Stimulated activated CD8-positive, alpha-beta memory T cell treated with anti-CD3 and anti-CD28 coated beads, Interleukin-2, amount 100 ng/mL, for 1 hour (primary cell): ENCODE measurements at places on chromosomes 16 and 17.

- peak; percentile 9 for DNase-seq
Observed at GRCh38 chr16:66984892-66985311, 3.5 kb upstream of the CES4A start.

GRCh38 chr16:46986438-46986837 lies 13.0 kb upstream of the DNAJA2 start:
- no peak for DNase-seq

- no peak for DNase-seq
Observed at GRCh38 chr16:76293980-76294379, 16.8 kb downstream of the CNTNAP4 start.

GRCh38 chr17:2387086-2388019 lies 13.5 kb downstream of the MNT start:
- no peak for DNase-seq

DNA sequence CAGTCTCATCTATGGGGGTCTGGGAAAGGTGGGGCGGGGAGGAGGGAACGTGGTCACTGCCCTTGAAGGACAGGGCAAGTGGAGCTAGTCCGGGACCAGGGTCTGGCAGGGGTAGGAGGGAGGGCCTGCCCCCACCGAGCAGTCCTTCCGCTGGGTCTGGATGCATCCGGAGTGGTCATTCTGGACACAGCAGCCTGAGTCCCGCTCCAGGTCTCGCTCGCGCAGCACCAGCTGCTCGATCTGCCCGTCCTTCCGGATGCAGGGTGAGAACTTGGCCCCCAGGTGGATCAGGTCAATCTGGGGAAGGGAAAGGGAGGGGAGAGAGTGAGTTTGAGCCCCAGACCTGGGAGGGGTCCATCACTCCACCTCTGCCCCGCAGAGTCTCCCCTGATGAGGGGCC lies 6.8 kb downstream of the AANAT start:
- no peak for DNase-seq

GRCh38 chr17:80708480-80708879 lies 163.8 kb downstream of the RPTOR start:
- no peak for DNase-seq

DNA sequence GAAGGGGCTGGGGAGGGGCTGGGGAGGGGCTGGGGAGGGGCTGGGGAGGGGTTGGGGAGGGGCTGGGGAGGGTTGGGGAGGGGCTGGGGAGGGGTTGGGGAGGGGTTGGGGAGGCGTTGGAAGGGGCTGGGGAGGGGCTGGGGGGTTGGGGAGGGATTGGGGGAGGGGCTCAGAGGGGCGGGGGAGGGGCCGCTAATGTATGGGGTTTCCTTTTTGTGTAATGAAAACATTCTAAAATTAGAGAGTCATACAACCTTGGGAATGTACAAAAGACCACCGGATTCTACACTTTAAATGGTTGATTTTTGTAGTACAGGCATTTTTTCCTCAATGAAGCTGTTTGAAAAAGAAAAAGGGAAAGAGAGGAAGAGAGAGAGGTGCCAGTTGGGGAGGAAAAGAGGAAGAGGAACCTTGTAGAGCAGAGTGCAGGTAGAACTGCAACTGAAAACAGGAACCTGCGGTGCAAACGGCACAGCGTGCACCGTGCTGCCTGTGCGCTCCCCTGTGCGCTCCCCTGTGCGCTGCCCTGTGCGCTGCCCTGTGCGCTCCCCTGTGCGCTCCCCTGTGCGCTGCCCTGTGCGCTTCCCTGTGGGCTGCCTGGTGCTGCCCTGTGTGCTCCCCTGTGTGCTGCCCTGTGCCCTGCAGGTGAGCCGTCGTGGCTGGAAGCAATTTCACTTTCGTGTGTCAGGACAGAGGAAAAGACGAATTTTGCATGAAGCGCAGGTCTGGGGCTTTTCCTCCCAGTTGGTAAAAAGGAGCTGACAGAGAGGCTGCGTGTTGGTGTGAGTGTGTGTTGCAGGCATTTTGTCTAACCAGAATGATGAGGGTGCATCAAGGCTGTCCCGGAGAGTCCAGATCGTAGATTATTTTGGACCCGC lies 40.8 kb downstream of the METRNL start:
- no peak for DNase-seq

DNA sequence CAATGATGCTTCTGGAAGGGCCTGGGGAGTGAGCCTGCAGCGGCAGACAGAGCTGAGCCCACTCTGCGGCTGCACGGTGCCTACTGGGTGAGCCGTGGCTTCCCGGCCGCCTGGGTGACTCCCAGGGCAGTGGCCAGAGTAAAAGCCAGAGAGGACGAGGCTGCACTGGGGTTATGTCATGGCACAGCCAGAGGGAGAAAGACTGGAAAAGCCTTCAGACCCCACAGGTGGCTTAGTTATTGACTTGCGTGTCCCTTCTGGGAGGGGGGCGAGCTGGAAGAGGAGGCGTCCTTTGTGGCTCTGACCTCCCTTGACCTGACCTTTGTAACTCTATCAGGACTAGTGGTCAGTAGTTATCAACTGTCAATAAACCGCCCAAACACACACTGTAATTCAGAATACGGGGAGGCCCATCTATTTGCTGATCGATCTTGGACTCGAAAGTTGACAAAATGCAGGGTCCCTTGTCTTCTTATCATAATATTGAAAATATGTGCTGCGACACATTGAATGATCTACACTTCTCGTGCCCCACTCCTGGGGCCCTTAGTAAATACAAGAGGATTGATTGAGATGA lies 385.9 kb upstream of the ZFHX3 start:
- no peak for DNase-seq

DNA sequence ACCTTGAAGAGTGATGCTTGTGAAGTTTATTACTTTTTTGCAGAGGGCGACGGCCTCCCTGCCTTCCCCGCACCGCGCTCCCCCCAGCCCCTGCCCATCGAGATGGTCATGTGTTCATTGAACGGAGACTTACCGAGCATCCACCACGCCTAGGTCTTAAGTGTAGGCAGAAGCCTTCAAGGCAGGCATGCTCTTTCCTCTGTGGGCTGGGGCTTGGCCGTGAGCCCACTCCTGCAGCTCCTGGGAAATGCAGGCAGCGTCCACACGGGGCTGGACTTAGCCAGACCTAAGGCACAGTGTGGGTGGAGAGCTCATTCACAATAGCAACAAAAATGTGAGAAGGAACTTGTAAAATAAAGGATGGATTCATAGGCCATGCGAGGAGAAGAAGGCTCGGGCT lies 19.2 kb downstream of the RNF213 start:
- no peak for DNase-seq

DNA sequence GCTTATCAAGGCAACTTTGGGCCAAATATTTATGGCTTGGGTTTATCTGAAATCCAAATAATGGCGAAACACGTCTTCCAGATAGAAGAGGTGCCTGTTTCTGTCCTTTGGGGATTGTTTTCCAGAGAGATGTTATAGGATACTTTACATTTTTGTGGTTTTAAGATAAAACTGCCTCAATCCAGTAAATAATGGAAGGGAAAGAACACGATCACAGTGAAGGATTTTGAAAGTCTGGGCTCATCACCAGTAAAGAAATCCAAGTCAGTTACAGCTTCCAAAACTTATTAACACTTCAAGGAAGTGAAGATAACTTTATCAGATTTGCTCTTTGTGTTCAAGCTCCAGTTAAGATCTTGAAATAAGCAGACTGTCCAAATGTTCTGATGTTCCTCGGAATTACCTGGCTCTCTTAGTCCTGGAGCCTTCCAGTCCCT lies 30.1 kb downstream of the DNAH2 start:
- no peak for DNase-seq

- DNase-seq: no peak
Observed at GRCh38 chr16:56700631-56701030, 18.4 kb downstream of the MT1X start.

DNA sequence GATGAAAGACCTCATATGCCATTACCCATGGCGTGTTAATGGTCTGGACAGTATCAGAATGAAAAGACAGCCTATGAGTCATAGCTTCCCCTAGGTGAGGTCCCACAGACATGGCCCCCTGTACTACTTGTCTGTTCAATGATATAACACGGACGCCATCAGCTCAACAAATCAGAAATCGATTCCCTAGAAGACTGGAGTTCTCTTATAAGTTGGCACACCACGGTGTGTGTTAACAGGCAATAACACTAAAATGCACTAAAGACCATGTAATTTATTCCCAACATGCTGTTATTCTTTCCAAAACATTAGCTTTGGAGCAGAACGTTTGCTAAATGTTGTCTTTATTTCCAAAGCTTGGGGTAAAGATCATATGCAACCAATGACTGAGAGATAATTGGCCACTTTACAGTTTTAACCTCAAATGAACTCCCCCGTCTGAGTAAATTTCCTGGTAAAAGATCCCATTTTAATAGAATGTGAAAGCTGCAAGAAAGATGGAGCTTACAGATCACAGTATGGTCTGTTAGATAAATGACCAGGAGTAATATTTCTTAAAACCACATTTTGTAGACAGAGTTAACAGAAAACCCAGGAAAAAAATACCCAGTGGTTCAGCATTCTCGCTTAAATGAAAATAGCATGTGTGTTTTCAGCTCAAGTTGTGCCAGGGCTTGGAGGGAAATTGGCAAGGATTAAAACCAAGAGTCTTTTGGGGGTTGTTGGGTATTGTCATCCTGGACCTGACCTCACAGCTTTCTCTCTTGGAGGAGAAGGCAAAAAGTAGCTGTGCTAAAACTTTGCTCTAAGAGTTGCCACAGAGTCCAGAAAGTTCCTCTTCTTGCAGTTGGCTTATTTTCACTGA lies 65.9 kb downstream of the PCTP start:
- no peak for DNase-seq

GRCh38 chr16:50607970-50608557 lies 59.9 kb downstream of the NKD1 start:
- DNase-seq: no peak

DNA sequence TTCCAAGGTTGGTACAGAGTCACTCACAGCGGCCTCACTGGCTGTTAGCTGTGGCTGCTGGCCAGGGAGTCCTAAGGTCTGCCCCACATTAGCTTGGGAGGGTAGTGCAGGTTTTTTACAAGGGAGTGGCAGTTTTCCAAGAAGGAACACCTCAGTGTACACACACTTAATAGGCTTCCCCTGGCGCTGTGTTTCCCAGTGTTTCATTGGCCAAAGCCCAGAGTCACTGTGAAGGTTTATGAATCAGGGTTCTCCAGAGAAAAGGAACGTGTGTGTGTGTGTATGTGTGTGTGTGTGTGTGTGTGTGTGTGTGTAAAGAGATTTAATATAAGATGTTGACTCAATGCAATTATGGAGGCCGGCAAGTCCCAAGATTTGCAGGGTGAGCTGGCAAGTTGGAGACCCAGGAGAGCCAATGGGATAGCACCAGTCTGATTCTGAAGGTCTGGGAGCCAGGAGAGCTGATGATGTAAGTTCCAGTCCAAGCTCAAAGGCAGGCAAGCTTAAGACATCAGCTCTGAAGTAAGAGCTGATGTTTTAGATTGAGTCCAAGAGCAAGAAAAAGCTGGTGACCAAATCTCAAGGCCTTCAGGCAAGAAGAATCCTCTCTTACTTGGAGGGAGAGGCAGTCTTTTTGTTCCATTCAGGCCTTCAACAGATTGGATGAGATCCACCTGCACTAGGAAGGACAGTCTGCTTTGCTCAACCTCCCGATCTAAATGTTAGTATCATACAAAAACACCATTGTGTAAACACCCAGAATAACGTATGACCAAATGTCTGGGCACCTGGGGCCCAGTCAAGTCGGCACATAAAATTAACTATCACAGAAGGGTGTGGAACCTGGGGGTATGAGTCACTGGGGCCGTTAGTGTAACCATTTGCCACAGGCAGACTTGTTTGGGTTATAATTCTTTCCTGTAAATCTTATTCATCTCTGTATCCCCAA lies 206.8 kb downstream of the PRKCA start:
- no peak for DNase-seq

DNA sequence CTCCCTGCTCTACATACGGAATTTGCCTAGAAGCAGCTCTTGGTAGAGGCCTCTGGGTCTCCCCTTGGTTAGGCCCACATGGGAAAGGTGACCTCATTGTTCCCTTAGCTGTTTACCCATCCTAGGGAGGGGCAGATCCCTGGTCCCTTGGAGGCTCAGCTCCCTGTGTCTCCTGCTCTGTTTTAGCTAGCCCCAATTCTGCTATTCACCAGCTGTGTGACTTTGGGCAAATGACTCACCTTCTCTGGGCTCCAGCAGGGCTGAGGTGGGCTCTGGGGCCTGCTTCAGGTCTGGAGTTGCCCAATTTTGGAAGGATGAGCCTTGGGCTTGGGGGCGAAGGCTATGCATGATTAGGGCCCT lies 3.9 kb downstream of the ABCC3 start:
- no peak for DNase-seq

DNA sequence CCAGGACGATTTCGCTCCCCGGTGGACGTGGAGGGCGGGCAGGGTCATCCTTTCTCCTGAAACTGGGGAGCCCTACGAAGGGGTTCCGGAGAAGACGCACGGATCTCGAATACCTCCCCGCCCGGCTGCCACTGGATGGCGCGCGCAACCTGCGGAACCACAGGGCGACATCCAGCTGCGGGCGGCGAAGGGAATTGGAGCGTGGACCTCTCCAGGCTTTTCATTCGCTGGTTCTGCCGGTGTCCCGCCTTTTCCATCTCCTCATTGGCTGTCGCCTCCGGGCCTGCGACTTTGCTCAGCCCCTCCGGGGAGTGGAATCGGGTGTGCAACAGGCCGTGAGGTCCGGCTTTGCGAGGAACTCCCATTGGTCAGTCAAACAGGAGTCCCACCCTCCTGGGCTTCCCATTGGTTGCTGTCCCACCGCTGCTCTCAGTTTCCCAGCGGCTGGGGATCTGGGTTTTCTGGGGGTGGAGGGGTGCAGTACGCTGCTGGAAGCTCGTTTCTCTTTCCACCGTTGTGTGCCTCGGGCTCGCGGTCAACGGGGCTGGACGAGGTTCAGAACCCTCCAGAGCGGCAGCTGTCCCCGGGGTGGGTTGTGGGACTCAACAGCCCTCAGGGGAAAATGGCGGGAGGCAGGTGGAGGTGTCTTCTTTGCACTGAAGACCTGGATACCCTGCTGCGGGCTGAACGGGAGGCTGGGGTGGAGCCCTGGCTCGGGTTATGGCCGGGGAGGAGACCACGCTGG lies 14.5 kb downstream of the OR1D5 start:
- DNase-seq: peak; percentile 82

GRCh38 chr16:46562979-46563378 lies 58.2 kb downstream of the SHCBP1 start:
- no peak for DNase-seq

GRCh38 chr17:74340470-74341023 lies 14.5 kb downstream of the KIF19 start:
- DNase-seq: no peak

- no peak for DNase-seq
Observed at GRCh38 chr16:80210787-80211186, 330.0 kb upstream of the DYNLRB2 start.

DNA sequence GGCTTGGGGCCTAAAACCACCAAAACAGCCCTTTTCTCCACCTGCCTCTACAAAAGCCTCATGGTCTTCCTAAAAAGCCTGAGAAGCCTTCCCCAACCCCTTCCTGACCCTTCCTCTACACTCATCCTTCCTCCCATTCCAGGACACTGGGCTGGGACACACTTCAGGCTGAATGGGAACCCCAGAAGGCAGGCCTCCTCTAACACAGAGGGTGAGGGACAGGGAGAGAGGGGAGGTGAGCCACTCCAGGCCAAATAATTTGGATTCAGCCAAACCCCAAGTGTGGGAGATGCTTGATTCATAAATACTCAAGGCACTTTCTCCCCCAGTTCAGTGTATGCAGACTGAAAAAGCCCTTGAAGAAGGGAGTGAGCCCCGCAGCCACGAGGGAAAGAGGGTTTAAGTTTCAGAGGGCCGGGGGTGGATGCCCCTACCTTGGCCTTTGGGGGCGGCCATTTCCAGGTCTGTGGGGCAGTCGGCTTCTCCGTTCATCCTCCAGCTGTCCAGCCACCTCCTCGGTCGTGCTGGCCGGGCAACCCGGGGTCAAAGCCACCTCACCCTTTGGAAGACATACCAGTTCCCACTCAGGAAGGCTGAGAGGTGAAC lies 1.6 kb downstream of the UBTF start:
- DNase-seq: no peak

- DNase-seq: no peak
Observed at GRCh38 chr17:82334204-82334621, 647 bp upstream of the SECTM1 start.
